Nucleus accumbens (tissue), 56 donors: ENCODE measurements at places on chromosomes 6 and 20.

- no peak for DNase-seq
Measured at GRCh38 chr20:48400009-48400408, 427.8 kb downstream of the PREX1 start.

GRCh38 chr6:157962601-157963302 lies 18.9 kb upstream of the SYNJ2 start:
- DNase-seq: no peak

DNA sequence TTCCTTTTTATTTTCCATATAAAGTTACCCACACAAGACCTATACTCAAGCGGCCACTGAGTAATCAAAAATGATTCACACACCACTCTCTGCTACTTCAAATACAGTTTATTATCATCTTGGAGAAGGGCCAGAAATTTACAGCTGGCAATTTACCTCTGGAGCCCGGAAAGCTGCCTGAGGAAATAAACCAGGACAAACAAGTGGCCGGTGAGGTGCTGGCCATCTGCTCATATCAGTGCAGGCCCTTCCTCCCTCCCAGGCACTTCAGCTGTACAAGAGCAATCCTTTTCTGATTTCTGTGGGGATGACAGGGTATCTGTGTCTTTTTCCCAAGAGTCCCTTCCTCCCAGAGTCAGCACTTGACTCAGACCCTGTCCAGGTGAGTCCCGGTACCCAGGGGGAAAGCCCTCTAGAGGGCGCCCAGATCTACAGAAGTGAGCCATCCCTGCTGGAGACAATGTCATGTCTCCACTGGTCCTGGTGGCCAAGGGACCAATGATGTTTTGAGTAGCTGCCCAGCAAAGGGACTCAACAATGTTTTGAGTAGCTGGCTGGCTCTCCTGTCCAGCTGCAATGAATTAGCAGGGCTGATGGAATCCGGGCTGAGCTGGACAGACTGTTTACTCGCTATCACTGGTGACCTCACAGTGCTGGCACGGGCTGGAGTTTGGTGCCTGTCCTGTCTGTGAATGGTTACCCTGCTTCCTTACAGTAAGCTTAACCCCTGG lies 23.6 kb downstream of the LRP11 start:
- peak; percentile 43 for DNase-seq

GRCh38 chr6:160487116-160487515 lies 138.9 kb downstream of the SLC22A3 start:
- DNase-seq: no peak

- no peak for DNase-seq
Measured at GRCh38 chr6:44411141-44411540, 23.6 kb downstream of the CDC5L start.
